ENCODE measurements at places on chromosomes 11 and 22. TPM values are rescaled to one million over a fixed set of nuclear protein-coding genes. Genes with fewer than 3 reads are reported as not detected.

- no peak for DNase-seq
These were observed 10.7 kb downstream of the PCSK7 start for GRCh38 chr11:117220999-117221774.

DNA sequence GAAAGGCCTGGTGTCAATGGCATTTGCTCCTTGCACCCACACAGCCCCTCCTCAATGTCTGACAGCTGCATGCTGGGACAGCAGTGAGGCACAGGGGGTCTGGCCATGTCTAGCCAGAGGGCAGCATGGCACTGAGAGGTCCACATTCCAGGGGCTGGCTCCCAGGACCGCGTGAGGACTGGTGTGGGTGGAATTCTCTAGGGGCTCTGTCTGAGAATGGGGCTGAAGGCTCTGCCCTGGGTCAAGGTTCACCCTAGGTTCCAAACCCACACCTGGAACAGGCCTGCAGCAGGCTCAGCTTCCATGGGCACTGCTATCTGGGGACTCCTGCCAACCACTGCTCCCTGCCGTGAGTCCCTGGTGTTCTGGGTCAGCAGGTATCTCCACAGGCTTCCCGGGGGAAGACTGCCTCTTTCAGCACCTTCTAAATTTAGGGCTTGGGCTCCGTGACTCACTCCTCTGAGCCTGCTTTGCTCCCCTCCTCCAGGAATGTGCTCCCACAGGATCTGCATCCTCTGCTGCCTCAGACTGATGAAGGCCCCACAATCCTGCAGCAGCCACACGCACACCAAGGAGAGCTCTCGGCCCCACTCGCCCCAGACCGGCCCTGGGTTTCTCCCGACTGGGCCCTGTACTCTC lies 4.2 kb downstream of the STARD10 start:
- no peak for DNase-seq

DNA sequence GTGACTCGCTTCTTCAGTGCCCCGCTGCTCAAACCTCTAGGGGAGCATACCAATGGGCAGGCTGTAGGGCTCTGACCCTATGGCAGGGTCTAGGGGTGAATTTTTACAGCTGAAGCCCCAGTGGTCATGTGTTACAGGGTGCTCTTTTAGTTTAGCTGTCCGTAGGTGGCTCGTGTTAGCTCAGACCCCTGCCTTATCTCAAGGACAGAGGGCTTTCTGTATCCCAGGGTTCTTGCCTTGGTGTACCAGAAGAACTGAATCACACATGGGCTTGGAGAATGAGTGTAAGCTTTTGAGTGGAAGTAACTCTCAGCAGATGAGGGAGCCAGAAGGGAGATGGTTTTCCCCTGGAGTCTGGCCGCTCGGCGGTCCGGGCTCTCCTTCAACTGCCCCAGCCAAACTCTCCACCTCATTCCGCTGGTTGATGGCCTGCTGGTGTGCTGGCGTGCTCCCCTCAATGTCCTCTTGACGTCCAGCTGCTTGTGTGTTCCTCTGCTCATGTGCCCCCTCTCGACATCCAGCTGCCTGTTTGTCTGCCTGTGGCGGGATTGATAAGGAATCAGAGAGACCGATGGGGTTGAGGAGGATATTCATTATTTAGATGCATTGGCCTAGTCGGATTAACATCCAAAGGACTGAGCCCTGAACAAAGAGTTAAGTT lies 37.5 kb downstream of the BIRC2 start:
- no peak for DNase-seq

DNA sequence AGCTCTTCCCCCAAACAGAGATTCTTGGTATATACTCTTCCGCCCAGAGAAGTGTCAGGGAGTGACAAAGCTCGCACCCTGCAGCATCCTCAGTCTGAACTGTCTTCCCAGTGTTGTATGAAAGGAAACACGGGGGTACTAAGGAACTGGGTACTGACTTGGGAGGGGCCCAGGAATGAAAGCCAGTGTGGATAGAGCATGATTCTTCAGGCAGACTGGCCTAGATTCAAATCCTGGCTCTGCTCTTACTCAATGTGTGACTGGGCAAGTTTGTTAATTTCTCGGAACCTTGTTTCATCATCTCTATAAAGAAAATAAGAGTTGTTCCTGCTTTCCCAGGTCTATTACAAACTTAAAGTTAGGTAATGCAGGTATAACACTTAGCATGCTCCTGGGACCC lies 266.0 kb upstream of the NARS2 start:
- DNase-seq, result no peak

MS4A12 gene
- not detected for polyA plus RNA-seq

CD3E gene
- 0.30 TPM for polyA plus RNA-seq

OR6A2 gene
- not detected for polyA plus RNA-seq

OR5P2 gene
- not detected for polyA plus RNA-seq

BTBD18 gene
- polyA plus RNA-seq, result 0.19 TPM
